Sigmoid colon (tissue), 7 donors: ENCODE measurements at places on chromosomes 11 and 22. TPM values are rescaled to one million over a fixed set of nuclear protein-coding genes. Genes with fewer than 3 reads are reported as not detected.

OR2D2 gene
- not detected for total RNA-seq

OR5AN1 gene
- not detected for total RNA-seq

RNF121 gene
- total RNA-seq = 25.2 TPM

RFPL3 gene
- not detected for total RNA-seq

FGF19 gene
- total RNA-seq = not detected

CHST1 gene
- total RNA-seq = 0.55 TPM

MPZL2 gene
- 12.8 TPM for total RNA-seq

CYP2D6 gene
- total RNA-seq = not detected

TBC1D22A gene
- 13.6 TPM for total RNA-seq

GRCh38 chr11:5004424-5005274 is 10.0 kb downstream of the OR51L1 start:
- no peak for DNase-seq

- no peak for DNase-seq
Observed at GRCh38 chr11:93591247-93591898, 48.2 kb upstream of the SMCO4 start.

DNA sequence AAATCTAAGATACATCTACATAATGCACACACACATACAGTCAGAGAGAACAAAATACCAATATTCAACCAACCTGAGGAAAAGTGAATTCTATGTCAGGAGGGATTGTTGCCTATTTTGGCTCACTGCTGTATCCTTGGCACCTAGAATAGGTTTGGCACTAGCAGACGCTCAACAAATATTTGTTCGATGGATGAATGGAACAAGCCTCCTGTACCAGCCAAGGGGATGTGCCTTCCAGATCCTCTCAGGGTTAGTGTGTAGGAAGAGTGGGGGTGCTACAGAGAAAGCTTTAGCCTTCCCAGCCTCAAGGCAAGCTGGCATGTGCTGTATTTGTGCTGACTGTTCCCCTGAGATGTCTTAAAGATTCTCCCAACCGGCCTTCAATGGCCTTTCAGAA is 23.3 kb upstream of the POU2AF1 start:
- no peak for DNase-seq

GRCh38 chr11:62573006-62573591 is 592 bp downstream of the EEF1G start:
- DNase-seq = peak; percentile 71

- DNase-seq = no peak
Observed at GRCh38 chr22:20204806-20205205, 54.0 kb upstream of the CCDC188 start.

- no peak for DNase-seq
Observed at GRCh38 chr11:64998690-64999431, 2.1 kb upstream of the BATF2 start.

DNA sequence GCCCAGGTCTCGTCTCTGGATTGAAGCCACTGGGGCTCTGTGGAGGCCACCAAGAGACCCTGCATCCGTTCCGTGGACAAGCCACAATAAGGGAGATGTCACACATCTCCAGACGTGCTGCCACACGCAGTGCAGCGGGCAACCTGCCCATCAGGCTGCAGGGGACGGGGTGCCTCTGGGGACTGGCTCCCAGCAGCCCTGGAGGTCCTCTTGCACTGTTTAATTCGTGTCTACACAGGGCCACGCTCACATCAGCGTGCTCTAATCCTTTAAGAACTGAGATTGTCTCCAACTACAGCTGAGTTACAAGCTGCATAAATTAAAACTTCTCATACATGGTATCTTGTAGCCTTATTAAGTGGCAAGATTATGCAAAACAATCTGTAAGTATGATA is 1232.2 kb downstream of the BRD1 start:
- no peak for DNase-seq
